ENCODE measurements at places on chromosomes 3 and 15. TPM values are rescaled to one million over a fixed set of nuclear protein-coding genes. Genes with fewer than 3 reads are reported as not detected.
A peak's percentile ranks its signal among the peaks of the same experiment; 100 is the strongest.

DNA sequence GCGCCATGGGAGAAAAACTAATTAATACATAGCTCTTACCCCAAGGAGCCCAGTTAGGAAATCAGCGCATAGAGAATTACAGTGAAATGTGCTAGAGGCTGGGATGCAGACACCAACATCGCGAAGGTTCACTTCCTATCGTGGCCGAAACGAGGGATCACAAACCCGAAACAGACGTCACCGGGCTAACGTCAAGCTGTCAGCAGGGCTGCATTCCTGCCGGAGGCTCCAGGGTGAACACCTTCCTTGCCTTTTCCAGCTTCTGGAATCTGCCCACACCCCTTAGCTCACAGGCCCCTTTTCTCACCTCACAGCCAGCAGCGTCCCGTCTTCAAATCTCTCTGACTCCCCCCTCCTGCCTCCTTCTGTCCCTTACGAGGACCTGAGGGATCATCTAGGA is 13.0 kb downstream of the GP5 start:
- no peak overlapping the region for H3K4me3 ChIP-seq
- DNase-seq = no peak
- no peak overlapping the region for H3K27ac ChIP-seq
- peaks cover 6% of the 10 kb centered on the region for H3K36me3 ChIP-seq

- no peak for DNase-seq
- no peak overlapping the region for H3K4me3 ChIP-seq
- H3K4me1 ChIP-seq = no peaks in the 10 kb centered on the region
Observed at GRCh38 chr3:56903231-56903782, 101.6 kb upstream of the ARHGEF3 start.

DNA sequence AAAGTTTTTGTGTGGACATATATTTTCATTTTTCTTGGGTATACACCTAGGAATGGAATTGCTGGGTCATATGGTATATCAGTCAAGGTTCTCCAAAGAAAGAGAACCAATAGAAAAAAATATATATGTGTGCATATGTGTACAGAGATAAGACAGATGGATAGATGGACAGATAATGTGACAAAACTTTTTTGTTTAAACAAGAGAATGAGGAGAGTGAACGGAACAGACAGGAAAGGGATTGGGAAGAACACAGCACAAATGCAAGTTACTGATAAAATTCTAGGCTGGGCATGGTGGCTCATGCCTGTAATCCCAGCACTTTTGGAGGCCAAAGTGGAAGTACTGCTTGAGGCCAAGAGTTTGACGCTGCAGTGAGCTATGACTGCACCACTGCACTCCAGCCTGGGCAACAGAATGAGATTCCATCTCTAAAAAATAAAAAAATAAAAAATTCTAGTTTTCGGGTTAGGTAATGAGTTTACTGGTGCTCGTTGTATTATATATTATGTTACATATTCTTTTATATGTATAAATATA is 50.0 kb downstream of the HSPBAP1 start:
- H3K4me1 ChIP-seq = no peaks in the 10 kb centered on the region
- no peak overlapping the region for H3K4me3 ChIP-seq
- DNase-seq = no peak
- no peaks in the 10 kb centered on the region for H3K27me3 ChIP-seq
- H3K27ac ChIP-seq = no peak overlapping the region

- peak overlapping the region; percentile 71 for H3K27ac ChIP-seq
- peaks cover 20% of the 10 kb centered on the region for H3K4me1 ChIP-seq
- peak overlapping the region; percentile 90 for H3K4me3 ChIP-seq
- DNase-seq = no peak
Observed at GRCh38 chr15:55992769-55993110, 672 bp downstream of the NEDD4 start.

FYCO1 gene
- 17.0 TPM for total RNA-seq

GPR62 gene
- total RNA-seq = 0.12 TPM

CHRNA3 gene
- total RNA-seq = 1.5 TPM

C3orf33 gene
- 4.4 TPM for total RNA-seq

Data from progenitor cell of endocrine pancreas (in vitro differentiated cells).